ENCODE measurements at places on chromosomes 5 and 9.

GRCh38 chr9:37363124-37363523, 59.4 kb upstream of the GRHPR start:
- no peak for DNase-seq

DNA sequence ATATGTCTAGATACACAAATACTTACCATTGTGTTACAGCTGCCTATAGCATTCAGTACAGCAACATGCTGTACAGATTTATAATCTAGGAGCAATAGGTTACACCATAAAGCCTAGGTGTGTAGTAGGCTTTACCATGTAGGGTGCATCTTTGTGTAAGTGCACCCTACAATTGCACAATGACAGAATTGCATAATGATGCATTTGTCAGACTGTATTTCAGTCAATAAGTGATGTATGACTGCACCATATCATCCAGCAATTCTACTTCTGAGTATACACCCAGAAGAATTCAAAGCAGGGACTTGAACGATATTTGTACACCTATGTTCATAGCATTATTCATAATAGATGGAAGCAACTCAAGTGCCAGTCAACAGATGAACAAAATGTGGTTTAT, 100.4 kb upstream of the SLC44A1 start:
- DNase-seq: no peak

DNA sequence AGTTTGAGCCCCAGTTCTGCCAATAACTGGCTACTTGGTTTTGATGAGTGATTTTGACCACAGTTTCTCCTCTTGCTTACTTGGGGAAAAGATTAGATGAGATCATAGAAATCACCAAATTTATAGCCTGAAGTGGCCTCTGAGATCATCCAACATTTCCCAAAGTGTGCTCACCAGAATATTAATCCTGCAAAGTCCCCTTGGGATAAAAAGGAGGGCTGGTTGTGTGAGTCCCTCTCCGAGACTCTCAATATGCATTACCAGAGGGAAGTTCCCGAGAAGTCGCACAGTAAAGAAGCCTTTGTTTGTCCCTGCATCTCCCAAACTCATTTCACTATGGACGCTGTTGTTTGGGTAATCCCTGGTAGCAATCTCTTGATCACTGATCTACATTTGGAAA, 88.4 kb upstream of the ADRA1B start:
- no peak for DNase-seq

- peak; percentile 25 for DNase-seq
These were observed 2.4 kb upstream of the GLT6D1 start for GRCh38 chr9:135641745-135642144.

DNA sequence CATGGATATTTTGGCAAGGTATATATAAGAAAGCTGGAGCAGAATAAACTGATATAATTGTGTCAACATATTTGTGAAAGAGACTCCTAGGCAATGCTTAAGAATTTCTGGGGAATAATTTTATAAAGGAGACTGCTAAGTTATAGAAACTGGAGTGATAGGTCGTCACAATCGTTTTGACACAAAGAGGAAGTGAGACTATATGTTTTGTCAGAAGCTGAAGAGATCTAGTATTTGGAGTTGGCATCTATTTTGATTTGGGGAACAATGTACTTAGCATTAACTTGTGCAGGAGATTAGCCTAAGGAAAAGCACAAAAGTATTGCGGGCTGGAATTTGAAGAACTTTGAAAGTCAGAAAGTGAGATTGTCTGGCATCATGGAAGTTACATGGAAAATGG, 582.5 kb downstream of the TAF11L14 start:
- no peak for DNase-seq

- DNase-seq: no peak
These were observed 50.2 kb downstream of the CARTPT start for GRCh38 chr5:71769287-71769686.

GRCh38 chr5:41370482-41370881, 139.9 kb downstream of the PLCXD3 start:
- no peak for DNase-seq

GRCh38 chr5:15794052-15794985, 294.3 kb downstream of the FBXL7 start:
- DNase-seq: no peak
